ENCODE measurements at places on chromosomes 4 and X. TPM values are rescaled to one million over a fixed set of nuclear protein-coding genes. Genes with fewer than 3 reads are reported as not detected.

The PPARGC1A gene
- 2.0 TPM for total RNA-seq

The LPAR4 gene
- 3.3 TPM for total RNA-seq

The DCLK2 gene
- total RNA-seq = 0.74 TPM

The SPARCL1 gene
- total RNA-seq = 0.81 TPM

The OPRPN gene
- not detected for total RNA-seq

The MAGEC1 gene
- not detected for total RNA-seq

The DRD5 gene
- not detected for total RNA-seq

The ARX gene
- total RNA-seq = not detected

Measured in H7 (cell line).